ENCODE measurements at places on chromosomes 16 and 17. TPM values are rescaled to one million over a fixed set of nuclear protein-coding genes. Genes with fewer than 3 reads are reported as not detected.
A peak's percentile ranks its signal among the peaks of the same experiment; 100 is the strongest.

Gene CFAP119
- 7.4 TPM for total RNA-seq

Gene MAPK7
- 46.0 TPM for total RNA-seq

Gene GUCY2D
- total RNA-seq = 0.34 TPM

Gene SHISA6
- not detected for total RNA-seq

Gene ITGAD
- not detected for total RNA-seq

Gene TPPP3
- 5.7 TPM for total RNA-seq

Gene CACNA1G
- total RNA-seq = 26.1 TPM

Gene WDR90
- total RNA-seq = 77.2 TPM

DNA sequence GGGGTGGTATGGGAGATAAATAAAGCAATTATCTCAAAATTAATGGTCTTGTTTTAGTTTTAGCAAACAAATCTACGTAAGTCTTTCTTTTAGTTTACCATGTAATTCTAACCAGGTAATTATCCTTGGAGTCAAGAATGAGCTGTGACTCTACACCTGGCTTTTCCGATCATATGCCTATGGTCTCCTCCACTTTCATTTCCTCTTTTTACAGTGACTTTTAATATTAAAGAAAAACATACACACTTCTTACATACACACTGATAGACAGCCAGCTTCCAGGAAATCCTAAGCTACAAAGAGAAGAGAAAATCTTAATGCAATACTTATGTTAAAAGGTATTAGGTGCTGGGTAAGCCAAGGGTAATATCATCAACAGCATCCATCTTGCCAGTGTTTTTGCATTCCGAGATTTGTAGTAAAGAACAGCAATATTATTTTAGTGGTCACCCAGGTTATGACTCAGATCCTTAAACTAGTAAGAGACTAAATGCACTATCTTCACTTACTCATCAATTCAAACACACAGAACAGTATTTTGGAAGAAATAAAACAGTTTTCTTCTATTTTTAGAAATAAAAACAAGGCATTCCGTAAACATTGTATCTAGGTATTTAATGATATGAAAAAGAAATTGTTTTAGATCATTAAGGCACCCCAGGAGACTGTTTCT, 4.4 kb upstream of the IRX5 start:
- H3K4me3 ChIP-seq = peak overlapping the region; percentile 95
- no peak for DNase-seq
- H3K36me3 ChIP-seq = no peaks in the 10 kb centered on the region

DNA sequence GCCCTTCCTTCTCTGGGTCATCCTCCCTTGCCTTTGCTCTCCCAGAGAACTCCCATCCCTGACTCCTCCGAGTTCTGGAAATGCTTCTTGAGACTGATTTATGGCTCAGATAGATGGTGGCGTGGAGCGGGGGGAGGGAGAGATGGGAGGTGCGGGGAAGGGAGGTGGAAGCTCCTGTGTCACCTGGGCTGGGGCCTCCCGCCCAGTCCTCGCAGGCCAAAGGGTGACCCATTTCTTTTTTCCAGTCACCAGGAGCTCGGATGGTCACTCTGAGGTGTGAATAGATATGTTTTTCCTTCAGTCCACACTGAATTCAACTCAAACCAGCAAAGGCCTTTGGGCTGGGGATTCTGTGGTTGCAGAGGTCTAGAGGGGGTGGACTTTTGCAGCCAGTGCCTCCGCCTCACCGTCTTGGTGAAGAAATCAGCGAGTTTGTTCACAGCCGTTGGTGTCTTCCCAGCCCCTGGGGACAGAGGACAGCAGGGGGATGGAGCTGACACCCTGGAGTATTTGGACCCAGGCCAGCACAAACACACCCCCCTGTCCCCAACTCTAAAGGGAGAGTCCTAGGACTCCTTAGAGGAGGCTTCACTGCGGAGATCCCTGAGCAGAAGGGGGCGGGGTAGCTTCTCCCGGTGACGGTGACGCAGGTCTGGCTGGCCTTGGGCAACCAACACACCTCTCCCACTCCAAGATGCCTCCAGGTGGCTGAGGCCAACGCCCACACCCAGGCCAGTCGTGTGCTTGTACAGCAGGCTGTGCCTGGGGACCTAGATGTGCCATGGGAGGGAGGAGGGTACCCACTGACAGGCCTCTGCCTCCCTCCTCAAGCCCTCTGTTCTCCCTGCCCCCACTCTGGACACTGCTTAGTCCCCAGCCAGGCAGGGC, 80.6 kb downstream of the AMFR start:
- peaks cover 14% of the 10 kb centered on the region for H3K4me1 ChIP-seq
- no peaks in the 10 kb centered on the region for H3K36me3 ChIP-seq

DNA sequence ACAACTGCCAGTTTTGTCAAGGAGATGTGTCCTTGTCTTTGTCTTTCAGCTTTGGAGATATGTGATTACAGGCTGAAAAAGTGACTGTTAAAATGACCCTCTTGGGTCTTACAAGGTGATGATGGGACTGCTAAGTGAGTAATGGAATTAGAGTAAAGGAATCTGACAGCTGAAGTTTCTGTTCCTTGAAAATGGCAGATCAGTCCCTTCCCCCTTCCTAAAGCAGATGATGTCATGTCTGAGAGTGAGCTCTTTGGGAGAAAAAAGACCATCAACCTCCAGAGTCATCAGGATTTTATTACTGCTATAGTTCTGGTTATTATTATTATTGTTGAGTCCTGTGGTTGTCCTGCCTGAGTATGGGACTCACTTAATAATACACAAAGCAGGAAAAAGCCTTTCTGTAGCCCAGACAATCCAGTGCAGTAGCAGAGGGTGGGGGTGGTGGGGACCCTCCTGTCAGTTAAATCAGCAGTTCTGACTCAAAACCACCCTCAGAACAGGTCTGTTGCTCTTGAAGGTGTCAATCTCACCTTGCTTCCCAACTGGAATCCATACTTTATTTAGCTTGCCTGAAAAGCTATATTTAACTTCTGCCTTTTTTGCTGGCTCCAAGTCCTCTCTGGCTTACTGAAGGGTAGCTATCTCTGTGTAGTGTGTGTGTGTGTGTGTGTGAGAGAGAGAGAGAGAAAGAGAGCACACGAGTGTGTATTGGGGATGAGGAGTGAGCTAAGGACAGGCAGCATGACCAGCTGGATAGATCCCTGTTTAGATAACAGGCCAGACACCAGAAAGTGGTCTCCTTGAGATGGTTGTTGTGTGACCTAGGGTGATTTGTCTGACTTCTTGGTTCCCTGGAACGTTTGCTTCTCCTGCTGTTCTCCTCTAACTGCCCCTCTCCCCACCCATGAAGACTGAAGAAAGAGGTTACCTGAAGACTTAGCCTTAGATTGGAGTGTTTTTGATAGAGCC, 4.9 kb downstream of the HROB start:
- no peaks in the 10 kb centered on the region for H3K27me3 ChIP-seq
- no peak for DNase-seq
- H3K36me3 ChIP-seq = no peaks in the 10 kb centered on the region

GRCh38 chr16:50671644-50672260, 9.4 kb downstream of the SNX20 start:
- H3K27ac ChIP-seq = no peak overlapping the region
- H3K4me3 ChIP-seq = no peak overlapping the region
- peaks cover 14% of the 10 kb centered on the region for H3K4me1 ChIP-seq
- H3K27me3 ChIP-seq = no peaks in the 10 kb centered on the region

DNA sequence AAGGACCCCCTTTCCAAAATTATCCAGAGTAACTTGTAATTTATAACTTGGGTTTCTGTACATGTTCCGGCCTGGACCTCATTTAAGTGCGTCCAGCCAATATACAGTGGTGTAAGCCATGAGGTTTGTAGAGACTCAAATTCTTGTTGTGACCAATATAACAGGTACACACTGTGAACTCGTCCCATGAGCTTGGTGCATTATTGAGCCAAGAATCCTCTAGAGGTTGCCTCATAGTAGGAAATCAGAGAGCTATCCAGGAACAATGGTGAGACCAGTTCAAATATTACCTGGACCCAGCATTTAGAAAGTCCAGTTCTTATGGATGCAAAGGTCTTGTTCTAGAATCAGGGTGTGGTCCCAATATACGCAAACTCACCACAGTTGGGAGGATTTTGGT, 138.2 kb downstream of the NPIPB5 start:
- DNase-seq = no peak
- H3K36me3 ChIP-seq = no peaks in the 10 kb centered on the region
- H3K4me3 ChIP-seq = no peak overlapping the region
- peaks cover 5% of the 10 kb centered on the region for H3K27me3 ChIP-seq

- DNase-seq = no peak
- H3K27ac ChIP-seq = no peak overlapping the region
- peaks cover 10% of the 10 kb centered on the region for H3K27me3 ChIP-seq
- H3K4me3 ChIP-seq = no peak overlapping the region
- H3K36me3 ChIP-seq = no peaks in the 10 kb centered on the region
These were observed 30.7 kb upstream of the CCNF start for GRCh38 chr16:2398520-2398919.

DNA sequence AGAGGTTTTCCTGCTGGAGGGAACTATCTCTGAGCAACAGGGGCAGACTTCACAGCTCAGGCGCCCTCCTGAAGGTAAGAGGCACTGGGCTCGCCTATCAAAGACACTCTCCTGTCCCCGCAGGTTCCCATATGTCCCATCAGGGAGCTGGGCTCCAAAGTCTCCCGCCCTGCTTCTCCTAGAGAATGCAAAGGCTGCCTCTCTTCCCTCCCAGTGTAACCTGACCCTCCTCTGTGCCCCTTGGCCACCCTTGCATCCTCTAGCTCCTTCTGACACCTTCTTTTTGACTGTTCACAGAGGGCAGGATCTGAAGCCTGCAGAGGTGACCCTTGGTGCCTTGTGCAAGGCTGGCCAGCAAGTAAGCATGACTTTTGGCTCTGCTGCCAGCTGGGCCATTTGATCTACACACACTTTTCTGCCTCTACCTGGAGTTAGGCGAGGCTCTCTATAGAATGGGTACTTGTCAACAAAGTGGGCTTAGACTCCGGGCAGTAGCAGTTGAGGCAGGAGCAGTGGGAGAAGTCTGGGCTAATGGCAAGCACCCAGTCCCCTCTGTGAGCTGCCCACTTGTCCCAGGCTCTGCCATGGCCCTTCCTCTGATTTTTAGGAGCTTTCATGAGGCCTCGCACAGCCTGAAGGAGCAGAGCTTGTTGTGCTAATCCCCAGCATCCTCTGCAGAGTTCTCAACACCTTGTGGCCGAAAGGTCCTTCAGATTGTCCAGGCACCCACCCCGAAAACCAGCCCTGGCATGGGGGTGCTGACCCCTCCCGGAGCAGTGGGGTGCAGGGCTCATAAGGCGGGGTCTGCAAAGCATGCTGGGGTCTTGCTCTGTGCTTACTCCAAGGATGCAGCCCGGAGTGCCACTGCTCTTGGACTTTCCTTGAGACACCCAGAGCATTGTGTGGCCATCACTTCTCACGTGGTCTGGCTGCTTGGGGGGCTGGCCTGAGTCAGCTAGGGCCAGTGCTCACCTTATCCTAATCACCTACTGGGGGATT, 122.9 kb downstream of the METRNL start:
- H3K27ac ChIP-seq = no peak overlapping the region
- DNase-seq = no peak
- no peaks in the 10 kb centered on the region for H3K36me3 ChIP-seq

DNA sequence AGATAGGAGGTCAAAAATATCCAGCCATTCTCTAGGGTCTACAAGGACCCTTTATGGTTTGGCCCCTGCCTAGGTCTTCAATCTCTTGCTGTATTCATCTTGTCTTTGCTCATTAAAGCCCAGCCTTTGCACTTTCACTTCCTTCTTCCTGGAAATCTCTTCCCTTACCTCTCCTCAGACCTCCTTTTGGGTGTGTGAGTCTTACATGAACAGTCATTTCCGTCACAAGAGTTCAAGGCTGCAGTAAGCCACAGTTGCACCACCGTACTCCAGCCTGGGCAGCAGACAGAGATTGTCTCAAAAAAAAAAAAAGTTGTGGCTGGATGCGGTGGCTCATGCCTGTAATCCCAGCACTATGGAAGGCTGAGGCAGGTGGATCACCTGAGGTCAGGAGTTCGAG, 6.0 kb upstream of the ATP1B2 start:
- peaks cover 23% of the 10 kb centered on the region for H3K27me3 ChIP-seq
- H3K36me3 ChIP-seq = no peaks in the 10 kb centered on the region
- peaks cover 2% of the 10 kb centered on the region for H3K4me1 ChIP-seq
- H3K4me3 ChIP-seq = no peak overlapping the region

GRCh38 chr16:85153046-85153445, 40.8 kb upstream of the CIBAR2 start:
- no peaks in the 10 kb centered on the region for H3K27me3 ChIP-seq
- no peak overlapping the region for H3K27ac ChIP-seq
- H3K4me3 ChIP-seq = no peak overlapping the region
- peaks cover 48% of the 10 kb centered on the region for H3K4me1 ChIP-seq
- no peak for DNase-seq

DNA sequence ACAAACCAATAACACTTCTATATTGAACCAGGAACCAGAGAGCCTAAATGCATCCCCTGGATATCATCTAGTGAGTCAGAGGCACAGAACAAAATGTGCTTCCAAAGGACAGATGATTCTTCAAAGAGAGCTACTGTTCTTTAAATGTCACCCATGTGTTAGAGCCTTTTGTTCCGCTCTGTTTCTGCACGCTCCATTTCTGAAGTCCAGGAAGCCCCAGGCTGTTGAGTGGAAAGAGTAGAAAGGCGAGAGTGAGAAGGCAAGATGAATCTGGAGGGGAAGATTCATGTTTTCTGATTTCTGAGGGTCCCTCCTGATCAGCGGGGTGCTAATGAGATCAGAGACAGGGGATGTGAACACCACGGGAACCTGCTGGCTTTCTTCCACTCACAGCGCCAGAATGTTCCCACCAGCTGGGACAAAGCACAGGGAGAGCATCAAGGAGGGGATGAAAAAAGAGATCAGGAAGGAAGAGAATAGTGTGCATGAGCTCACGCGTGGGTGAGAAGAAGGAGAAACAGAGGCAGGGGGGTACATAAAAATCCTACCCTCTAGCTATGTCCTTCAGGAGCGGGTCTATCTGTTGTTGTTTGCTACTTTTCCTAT, 559.9 kb upstream of the HSBP1 start:
- H3K36me3 ChIP-seq = no peaks in the 10 kb centered on the region
- peaks cover 30% of the 10 kb centered on the region for H3K27me3 ChIP-seq
- H3K4me3 ChIP-seq = no peak overlapping the region
- no peak for DNase-seq

GRCh38 chr17:64128787-64129514, 993 bp downstream of the ERN1 start:
- H3K27ac ChIP-seq = peak overlapping the region; percentile 90
- peak overlapping the region; percentile 70 for H3K4me3 ChIP-seq
- no peak for DNase-seq
- peaks cover 31% of the 10 kb centered on the region for H3K4me1 ChIP-seq

GRCh38 chr17:72931163-72931562, 161.3 kb downstream of the SLC39A11 start:
- DNase-seq = no peak
- H3K27ac ChIP-seq = no peak overlapping the region
- no peaks in the 10 kb centered on the region for H3K27me3 ChIP-seq

GRCh38 chr16:4176906-4177417, 60.7 kb upstream of the ADCY9 start:
- DNase-seq = no peak
- no peaks in the 10 kb centered on the region for H3K4me1 ChIP-seq
- H3K36me3 ChIP-seq = no peaks in the 10 kb centered on the region
- no peak overlapping the region for H3K27ac ChIP-seq
- no peaks in the 10 kb centered on the region for H3K27me3 ChIP-seq
- H3K4me3 ChIP-seq = no peak overlapping the region

Data from mesothelial cell of epicardium (in vitro differentiated cells).